Mammary microvascular endothelial cell (primary cell): ENCODE measurements at places on chromosomes 4 and X. TPM values are rescaled to one million over a fixed set of nuclear protein-coding genes. Genes with fewer than 3 reads are reported as not detected.

ARHGAP24 gene
- total RNA-seq = 99.1 and 105 TPM in 2 replicates

DCAF4L1 gene
- under 0.01 and 0.30 TPM in 2 replicates for total RNA-seq

AGTR2 gene
- not detected in 2 replicates for total RNA-seq

C4orf51 gene
- not detected in 2 replicates for total RNA-seq

ACE2 gene
- not detected in 2 replicates for total RNA-seq

ARSH gene
- total RNA-seq = not detected in 2 replicates

DIPK2B gene
- 153 and 154 TPM in 2 replicates for total RNA-seq

MAGEB1 gene
- total RNA-seq = not detected in 2 replicates

TIMM8A gene
- 7.2 and 10.3 TPM in 2 replicates for total RNA-seq

CWH43 gene
- not detected in 2 replicates for total RNA-seq

RAB41 gene
- total RNA-seq = not detected in 2 replicates

TFDP3 gene
- not detected in 2 replicates for total RNA-seq

NAT8L gene
- not detected in 2 replicates for total RNA-seq

UGT2B7 gene
- total RNA-seq = not detected in 2 replicates

F11 gene
- not detected in 2 replicates for total RNA-seq

PARM1 gene
- 0.07 and 0.15 TPM in 2 replicates for total RNA-seq

BEX5 gene
- 0.30 and 3.5 TPM in 2 replicates for total RNA-seq

GRPR gene
- total RNA-seq = not detected in 2 replicates

SSX4B gene
- not detected in 2 replicates for total RNA-seq
